ENCODE measurements at places on chromosomes 16 and 17.

GRCh38 chr16:51072591-51072990 lies 78.5 kb downstream of the SALL1 start:
- no peak for DNase-seq

GRCh38 chr17:13086142-13086769 lies 68.4 kb upstream of the ELAC2 start:
- DNase-seq = no peak

- peak; percentile 44 for DNase-seq
These were observed at the start of gene DERL2 for GRCh38 chr17:5485270-5486205. Gene DERL2 (minus strand): TSS chr17:5486178. CDS start chr17:5486161, 17 bp downstream.

DNA sequence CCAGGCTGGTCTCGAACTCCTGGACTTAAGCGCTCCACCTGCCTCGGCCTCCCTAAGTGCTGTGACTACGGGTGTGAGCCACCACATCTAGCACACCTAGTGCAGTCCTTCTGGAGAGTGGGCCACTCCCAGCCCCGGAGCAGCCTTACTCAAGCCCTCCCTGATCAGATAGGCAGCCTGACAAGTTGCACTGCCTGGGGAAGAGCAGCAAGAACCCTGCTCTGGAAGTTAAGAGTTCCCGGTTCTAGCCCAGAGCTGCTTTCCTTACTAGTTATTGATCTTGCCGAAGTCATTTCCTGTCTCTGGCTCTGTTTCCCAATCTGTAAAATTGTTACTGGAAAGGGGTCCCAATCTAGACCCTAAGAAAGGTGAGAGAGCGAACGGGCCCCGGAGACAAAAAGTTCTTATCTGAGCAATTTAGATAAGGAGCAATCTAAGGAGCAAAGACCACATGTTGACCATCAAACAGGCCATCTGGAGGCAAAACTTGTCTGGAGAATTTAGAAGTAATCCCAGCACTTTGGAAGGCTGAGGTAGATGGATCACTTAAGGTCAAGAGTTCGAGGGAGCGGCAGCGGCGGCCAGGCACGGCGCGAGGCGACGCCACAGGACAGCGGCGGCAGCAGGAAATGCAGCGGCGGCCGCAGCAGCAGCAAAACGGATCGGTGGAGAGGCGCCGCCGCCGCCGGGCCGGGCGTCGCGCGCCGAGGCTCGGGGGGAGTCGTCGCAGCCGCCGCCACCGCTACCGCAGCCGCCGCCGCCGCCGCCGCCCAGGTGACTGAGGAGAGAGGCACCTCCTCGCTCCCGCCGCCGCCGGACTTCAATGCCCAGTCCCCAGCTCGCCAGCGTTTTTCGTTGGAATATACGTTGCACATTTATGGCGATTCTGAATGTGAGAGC lies 4.3 kb upstream of the NAGLU start:
- DNase-seq = peak; percentile 77

GRCh38 chr17:78815696-78816095 lies 24.9 kb downstream of the USP36 start:
- DNase-seq = no peak

- DNase-seq = no peak
These were observed 364 bp upstream of the CETP start for GRCh38 chr16:56961386-56961785.

GRCh38 chr16:10799736-10800135 lies 18.9 kb downstream of the TVP23A start:
- DNase-seq = no peak

DNA sequence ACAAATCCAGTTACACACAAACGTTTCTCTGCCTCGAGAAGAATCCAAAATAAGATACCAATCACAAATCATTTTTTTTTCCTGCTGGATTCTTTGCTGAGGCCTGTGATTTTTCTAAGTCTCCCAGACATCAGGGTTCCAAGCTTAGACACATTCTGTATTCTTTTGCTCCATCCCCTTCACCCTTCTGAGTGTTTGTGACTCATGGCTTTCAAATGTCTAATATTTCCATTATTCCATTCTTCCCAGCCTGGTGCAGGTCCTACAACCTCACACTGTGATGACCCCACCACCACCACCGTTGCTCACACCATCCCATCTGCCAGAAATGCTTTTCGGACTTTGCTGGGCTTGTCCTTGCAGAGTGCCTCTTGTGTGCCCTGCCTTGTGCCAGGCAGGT lies 480.1 kb downstream of the SOX9 start:
- DNase-seq = no peak

DNA sequence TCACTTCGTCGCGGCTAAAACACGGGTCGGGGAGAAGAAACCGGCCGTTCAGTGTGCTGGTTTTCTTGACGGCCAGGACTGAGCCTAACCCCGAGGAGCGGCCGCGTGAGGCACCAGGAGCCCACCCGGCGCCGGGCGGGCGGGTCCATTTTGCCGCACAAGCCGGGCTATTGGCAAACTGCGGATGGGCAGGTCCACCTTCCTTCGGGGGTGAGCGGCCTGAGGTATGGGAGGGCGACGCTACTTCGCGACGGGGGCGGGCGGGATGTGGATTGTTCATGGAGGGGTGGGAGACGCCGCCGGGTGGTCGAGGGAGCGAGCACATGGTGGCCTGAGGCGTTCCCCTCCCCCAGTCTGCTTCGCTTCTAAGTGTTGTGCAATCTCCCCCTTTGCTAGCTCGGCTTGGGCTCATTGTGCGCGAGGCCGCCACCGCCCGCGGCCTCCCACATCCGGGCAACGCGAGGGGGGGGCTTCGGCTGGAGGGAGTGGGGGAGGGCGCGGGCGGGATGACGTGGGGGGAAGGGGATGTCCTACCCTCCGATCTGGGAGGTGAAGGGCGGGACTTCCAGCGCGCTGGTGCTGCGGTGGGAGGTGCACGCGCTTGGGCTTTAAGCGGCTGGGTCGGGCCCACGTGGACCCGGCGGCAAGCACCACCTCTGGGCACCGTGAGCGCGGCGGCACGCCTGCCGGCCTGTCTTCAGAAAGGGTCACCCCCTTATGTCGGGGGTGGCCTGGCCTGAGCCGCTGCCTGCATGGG lies 5.9 kb upstream of the CD68 start:
- peak; percentile 73 for DNase-seq

GRCh38 chr17:4503283-4504025 lies 4.8 kb downstream of the SPNS2 start:
- DNase-seq = no peak

DNA sequence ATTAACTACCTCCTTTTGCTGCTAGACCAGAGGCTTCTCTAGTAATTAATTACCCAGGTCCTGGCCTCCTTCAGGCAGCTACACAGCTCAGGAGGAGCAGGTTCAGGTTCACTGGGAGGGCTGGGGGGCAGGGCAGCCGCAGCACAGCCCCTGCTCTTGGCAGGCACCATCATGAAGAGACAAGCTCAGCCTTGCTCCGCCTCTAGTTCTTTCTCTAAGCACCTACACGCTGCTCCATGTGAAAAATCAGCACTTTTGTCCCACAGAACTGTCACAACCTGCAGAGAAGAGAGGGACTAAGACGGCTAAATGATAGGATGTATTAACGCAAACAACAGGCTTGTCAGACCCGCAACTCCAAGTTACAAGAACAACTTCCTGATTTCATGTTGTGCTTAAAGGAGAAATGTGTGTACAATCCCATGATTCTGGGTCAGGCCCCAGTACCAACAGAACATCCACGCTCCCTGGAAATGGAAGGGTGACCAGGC lies 53.4 kb downstream of the GRB2 start:
- no peak for DNase-seq

- DNase-seq = no peak
These were observed 3.9 kb downstream of the CDH13 start for GRCh38 chr16:82630688-82631087.
